Stimulated activated CD8-positive, alpha-beta memory T cell treated with anti-CD3 and anti-CD28 coated beads, Interleukin-15, amount 100 ng/mL, for 4 hours (primary cell): ENCODE measurements at places on chromosomes 1 and 21.

DNA sequence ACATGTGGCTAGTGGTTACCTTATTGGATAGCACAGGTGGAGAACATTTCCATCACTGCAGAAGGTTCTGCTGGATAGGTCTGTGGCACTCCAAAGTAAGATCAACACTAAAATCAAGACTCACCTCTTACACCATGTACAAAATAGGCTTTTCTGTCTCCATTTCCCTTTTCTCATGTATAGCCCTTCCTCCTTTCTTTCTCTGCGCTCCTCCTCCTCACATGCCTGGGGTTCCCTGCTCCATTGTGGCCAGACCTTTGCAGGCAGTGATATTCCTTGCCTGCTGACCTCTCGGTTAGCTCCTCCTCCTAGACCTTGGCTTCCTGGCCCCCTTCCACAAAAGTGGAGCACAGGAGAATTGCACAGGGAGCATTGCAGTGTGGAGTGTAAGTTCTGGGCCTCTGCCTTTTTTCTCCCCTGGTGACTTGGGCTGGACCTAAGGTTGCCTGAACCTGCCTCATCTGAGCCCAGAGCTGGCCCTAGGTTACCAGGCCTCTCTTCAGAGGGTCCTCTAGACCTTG is 33.2 kb upstream of the RBM15 start:
- no peak for DNase-seq

GRCh38 chr1:234197839-234198238 is 175.4 kb upstream of the COA6 start:
- DNase-seq: no peak

DNA sequence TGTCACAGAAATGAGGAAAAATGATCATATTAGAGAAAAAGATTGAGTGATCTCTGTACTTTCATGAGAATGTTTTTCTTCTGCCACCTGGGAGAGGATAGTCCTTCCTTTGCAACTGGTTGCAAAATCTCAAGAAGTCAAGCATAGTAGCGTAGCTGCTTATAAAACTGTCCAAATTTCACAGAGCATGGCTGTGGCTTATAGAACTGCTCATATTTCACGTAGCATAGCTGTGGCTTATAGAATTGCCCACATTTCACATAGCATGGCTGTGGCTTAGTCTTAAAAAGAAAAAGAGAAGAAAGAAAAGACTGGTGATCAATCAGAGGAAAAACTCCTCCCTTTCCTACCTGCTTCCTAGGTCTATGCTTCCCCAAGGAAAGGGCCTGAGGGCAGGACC is 329.5 kb downstream of the SIPA1L2 start:
- DNase-seq: no peak

DNA sequence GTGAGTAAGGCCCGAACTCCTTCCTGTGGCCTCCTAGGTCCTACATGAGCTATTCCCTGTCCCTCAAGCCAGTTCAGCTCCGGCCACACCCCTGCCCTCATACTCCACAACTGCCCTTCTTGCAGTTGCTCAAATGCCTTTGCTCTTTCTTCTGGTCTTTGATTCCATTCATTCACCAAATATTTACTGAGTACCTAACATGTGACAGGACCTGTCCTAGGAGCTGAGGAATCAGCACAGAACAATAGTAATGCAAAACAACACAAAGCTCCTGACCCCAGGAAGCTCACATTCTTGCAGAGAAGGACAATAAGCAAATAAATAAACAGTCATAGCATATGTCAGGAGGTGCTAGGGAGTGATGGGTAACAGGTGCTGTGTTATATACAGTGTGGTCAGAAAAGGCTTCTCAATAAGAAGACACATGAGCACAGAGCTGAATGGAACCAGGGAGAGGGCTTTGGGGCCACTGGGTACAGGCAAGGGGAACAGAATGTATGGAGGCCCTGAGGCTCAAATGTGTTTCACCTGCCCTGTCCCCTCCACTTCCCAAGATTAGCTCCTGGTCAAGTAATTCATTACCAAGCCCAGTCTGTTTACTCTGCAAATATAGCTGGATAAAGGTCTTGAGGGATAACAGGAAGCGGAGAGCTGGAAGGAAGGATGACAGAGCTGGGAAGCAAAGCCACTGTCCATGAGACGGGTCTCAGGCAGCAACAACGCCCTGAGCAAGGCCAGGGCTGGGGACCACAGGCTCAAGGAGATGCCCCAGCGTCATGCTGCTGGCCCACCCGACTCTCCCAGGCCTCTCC is 145.1 kb downstream of the CSMD2 start:
- no peak for DNase-seq

GRCh38 chr21:37423103-37423502 is 56.5 kb downstream of the DYRK1A start:
- no peak for DNase-seq

- no peak for DNase-seq
These were observed 18.8 kb downstream of the TNFRSF25 start for GRCh38 chr1:6447016-6447817.

DNA sequence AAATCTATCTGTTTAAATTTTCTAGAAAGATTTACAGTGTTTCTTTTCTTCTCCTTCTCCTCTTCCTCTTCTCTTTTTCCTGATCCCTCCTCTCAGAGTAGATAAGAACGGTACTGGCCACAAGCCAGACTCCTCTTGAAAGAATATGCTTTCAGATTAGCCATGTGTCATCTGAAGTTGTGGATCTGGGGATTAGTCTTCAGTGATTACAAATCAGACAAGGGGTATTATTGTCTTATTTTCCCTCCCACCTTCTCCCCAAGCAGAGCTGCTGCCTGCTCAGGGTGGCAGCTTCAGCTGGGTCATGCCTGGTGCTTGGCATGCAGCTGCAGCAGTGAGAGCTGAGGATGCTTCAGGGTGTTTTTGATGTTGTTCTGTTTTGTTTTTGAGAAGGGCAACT is 42.7 kb downstream of the SGIP1 start:
- DNase-seq: no peak

- no peak for DNase-seq
These were observed 32.5 kb downstream of the PEX14 start for GRCh38 chr1:10507111-10507879.

GRCh38 chr1:172360985-172361384 is 59.5 kb upstream of the C1orf105 start:
- DNase-seq: no peak

DNA sequence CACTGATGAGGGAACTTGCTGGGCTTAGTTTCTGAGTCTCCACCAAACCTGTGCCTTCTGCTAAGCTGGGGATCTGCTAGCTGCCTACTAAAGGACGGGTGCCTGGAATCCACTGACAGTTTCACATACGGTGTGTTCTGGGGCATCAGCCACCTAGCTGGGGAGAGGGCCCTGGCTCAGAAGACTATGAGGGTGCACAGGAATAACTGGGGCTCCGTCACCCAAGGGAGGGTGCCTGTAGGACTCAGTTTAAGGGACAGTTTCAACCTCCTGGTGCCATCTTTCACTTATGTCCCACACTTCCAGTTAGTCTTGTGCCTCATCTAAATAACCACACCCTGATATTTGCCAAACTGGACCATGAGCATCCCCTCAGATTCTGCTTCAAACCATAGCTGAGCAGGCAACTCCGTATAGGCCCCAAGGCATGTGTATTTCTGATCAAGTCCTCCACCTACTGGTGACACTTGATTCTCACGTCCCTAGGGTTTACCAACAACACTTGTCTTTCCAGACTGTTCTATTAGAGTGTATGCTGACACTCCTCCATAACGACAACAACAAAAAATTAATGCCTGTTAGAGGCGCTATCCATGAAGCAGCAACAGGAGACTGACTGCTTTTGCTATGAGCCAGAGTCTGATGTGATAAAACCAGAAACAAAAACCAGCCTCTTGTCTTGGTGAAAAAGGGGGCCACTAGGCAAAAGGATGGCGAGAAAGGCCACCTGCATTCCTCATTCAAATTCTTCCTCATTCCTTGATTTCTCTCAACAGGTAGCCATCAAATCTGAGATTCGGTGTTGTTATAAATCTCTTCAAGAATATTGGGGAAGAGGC is 55.0 kb upstream of the PAXBP1 start:
- no peak for DNase-seq

DNA sequence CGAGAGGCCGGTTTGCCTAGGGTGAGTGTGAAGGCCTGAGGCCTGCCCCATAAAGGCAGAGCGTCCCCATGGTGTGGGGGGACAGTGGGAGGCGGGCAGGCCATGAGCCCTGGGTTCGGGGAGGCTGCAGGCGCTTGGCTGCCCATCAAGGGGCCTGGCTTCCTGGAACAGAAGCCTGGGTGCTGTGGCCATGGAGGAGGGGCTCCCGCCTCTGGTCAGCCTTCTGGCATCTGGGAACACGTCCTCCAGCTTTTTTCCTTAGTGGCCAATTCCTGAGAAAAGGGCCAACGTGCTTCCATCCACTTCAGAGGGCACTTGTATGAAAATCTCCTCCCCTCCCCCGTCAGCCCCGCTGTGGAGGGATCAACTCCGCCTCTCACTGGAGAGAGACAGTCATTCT is 58.7 kb downstream of the PRDM16 start:
- no peak for DNase-seq

DNA sequence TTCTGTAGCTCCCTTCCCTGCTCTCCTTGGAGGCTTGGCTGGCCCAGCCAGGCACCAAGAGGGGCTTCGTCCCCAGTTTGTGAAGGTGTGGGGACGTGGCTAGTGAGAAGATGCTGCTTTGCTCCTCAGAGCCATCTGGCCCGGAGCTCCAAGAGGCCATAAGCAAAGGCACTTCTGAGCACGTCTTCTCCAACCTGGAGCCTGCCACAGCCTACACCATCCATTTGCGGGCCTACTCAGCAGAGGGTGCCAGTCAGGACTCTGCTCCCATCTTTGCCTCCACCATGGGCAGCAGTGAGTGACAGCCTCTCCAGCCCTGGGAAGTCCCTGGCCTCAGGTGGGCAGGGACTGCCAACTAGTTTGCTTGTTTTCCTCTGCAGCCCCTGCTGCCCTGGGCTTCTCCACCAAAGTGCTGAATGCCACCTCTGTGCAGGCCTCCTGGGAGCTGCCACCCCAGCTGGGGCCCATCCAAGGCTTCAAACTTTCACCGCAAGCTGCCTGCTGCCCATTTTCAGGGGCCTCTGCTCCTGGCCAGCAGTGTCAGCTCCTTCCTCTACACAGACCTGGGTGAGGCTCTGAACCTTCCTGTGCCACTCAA is 25.9 kb downstream of the SLC27A3 start:
- DNase-seq: no peak

DNA sequence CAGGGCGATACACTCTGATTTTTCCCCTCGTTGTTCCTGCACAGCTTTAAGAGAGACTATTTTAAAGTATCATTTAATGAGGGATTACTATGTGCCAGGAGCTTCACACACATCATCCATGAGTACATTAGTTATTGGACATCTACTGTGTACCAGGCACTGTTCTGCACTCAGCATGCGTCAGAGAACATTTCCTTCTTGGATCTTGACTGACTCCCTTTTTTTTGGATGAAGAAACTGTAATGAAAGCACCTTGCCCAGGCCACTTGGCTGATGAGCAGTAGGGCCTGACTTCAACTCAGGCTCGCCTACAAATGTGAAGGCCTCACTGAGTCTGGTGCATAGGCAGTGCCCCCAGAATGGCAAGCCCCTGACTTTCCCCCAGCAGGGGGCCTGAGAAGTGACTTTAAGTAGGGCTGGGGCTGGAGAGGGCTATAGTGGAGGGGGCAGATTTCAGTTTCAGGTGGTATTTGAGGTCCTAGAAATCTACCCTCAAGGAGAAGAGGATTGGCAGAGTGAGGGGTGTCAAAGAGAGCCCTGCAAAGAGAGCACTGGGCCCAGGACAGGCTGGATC is 50.0 kb downstream of the PTPRU start:
- DNase-seq: no peak

DNA sequence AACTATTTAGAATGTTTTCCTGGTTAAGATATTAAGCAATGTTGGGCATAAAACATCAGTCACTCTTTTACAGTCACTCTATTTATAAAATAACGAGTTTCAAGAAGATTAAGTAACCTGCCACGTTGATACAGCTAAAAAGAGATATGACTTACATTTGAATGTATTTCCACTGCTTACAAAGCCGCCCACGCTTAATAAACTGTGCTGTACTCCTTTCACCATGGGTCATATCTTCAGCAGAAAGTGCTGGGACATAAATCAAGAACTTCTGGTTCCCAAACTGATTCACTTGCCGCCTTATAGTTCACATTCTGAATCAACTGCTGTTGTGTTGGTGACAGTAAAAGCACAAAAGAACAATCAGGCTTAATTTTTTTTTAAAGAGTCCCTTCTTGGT is 666.7 kb downstream of the NCAM2 start:
- no peak for DNase-seq

GRCh38 chr1:151060657-151061421 is 642 bp downstream of the MLLT11 start:
- no peak for DNase-seq

GRCh38 chr1:18282851-18283600 is 175.4 kb downstream of the IGSF21 start:
- no peak for DNase-seq

GRCh38 chr1:93353286-93353685 is 7.6 kb downstream of the DR1 start:
- no peak for DNase-seq

GRCh38 chr1:84298684-84299535 is 2.6 kb upstream of the SAMD13 start:
- peak; percentile 4 for DNase-seq

- DNase-seq: no peak
These were observed 393 bp downstream of the BLZF1 start for GRCh38 chr1:169368406-169368769.

DNA sequence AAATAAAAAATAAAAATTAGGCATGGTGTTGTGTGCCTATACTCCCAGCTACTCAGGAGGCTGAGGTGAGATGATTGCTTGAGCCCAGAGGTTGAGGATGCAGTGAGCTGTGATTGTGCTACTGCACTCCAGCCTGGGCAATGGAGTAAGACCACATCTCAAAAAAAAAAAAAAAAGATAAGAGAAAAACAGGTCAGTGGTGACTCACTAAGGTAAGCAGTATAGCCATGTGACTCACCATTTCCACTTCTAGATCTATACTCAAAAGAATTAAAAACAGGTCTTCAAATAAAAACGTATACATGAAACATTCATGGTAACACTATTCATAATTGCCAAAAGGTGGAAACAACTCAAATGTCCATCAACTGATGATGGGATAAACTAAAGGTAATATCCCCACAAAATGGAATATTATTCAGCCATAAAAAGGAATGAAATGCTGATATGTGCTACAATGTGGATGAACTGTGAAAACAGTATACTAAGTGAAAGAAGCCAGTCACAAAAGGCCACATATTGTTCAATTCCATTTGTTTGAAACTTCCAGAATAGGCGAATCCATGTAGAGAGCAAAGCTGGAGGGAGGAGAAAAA is 75.1 kb downstream of the ZNF281 start:
- no peak for DNase-seq

DNA sequence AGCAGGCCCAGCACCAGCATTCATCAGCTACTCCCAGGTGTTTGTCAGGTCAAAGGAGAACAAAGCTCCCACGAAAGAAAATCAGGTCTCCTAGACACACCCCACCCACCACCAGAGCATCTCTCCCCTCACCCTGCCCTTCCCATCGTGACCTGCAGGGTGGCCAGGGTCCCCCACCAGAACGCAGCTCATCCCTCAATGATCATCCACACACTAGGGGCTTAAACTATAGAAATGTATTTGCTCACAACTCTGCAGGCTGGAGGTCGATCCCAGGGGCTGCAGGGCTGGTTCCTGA is 97.4 kb downstream of the RIPK4 start:
- no peak for DNase-seq

GRCh38 chr21:32094804-32095203 is 184.0 kb downstream of the MIS18A start:
- no peak for DNase-seq

GRCh38 chr1:69123486-69123885 is 444.2 kb upstream of the LRRC7 start:
- no peak for DNase-seq
